ENCODE measurements at places on chromosomes 7 and 10. TPM values are rescaled to one million over a fixed set of nuclear protein-coding genes. Genes with fewer than 3 reads are reported as not detected.

DNA sequence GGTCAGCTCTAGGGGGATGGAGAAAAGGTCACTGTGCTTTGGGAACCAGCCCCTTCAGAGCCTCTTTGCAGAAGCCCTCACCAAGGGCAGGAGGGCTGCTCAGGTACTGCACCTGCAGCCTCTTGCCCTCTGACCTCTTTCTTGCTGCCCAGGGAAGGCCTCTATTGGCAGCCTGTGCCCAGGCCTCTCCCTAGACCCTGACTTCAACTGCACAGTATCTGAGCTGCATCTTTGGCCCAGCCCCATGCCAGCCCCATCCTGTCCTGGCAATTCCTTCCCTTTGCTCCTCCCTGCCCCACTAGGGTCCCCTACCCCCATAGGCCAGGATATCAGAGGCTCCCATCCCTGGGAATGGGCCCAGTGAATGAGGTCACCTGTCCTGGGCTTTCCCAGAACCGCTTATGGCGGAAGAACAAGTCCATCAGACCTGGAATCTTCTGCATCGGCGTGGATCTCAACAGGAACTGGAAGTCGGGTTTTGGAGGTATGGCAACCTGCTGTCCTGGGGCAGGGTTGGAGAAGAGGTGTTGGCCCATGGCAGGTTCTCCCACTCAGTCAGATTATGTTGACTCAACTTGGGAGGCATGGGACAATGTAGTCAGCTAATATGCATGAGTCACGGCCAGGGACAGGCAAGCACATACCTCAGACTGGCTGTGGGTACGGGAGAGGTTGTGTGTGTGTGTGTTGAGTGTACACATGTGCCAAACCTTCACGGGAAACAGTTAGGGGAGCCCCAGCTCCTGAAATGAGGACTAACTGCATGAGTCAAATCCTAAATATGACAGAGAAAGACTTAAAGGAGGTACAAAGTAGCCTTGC lies 17.1 kb upstream of the CPA1 start:
- DNase-seq = no peak

- no peak for DNase-seq
Measured at GRCh38 chr10:100192350-100192749, 6.5 kb upstream of the ERLIN1 start.

FAM25C gene
- total RNA-seq = not detected

- no peak for DNase-seq
Measured at GRCh38 chr7:577741-578370, 58.2 kb upstream of the PDGFA start.

CLDN4 gene
- total RNA-seq = 0.07 TPM

STAG3 gene
- 0.42 TPM for total RNA-seq

ADAM22 gene
- total RNA-seq = 1.5 TPM

GRCh38 chr10:129259128-129259815 lies 207.8 kb upstream of the MGMT start:
- DNase-seq = no peak

GRCh38 chr10:96642973-96643372 lies 56.2 kb upstream of the TM9SF3 start:
- DNase-seq = no peak

SPDYE1 gene
- total RNA-seq = not detected

SH2D4B gene
- total RNA-seq = under 0.01 TPM

DNA sequence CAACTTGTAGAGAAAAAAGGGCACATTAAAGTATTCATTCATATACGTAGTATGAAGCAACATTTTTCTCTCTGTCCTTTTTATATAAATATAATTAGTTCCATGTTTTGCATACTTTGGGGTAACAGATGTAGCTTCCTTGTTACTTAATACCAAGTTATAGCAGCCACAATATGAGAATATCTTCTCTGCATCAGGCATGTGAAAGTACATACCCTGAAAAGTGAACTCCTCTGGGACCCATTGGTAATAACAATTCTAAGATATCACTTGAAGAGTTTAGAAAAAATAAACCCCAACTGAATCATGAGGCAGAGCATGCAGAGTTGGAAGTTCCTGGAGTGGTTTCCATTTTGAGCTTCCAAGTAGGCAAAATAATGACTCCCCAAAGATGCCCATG lies 2.4 kb upstream of the CRPPA start:
- no peak for DNase-seq

DNA sequence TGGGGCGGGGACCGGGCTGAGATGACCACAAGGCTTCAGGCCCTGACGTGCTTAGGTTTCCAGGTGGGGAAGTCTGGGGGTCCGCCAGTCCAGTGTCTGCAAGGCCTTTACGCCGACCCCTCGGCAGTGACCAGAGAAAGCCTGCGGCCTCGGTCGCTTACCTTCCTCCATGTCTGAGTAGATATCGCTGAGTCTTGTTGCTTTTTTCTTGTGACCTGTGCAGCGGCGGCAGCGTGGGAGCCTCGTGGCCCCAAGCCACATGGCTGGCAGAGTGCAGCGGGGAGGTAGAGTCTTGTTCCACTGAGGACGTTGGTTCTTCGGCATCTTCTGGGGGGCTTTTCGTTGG lies 329 bp downstream of the NOLC1 start:
- no peak for DNase-seq

ATOH7 gene
- not detected for total RNA-seq

ST8SIA6 gene
- total RNA-seq = 0.79 TPM

- DNase-seq = no peak
Measured at GRCh38 chr10:124705381-124705740, 38.8 kb downstream of the FAM53B start.
